ENCODE measurements at places on chromosomes 12 and 14. TPM values are rescaled to one million over a fixed set of nuclear protein-coding genes. Genes with fewer than 3 reads are reported as not detected.

The TAS2R13 gene
- 0.48 TPM for total RNA-seq

The STAC3 gene
- total RNA-seq: 1.1 TPM

The HOXC9 gene
- 0.72 TPM for total RNA-seq

The RNASE2 gene
- total RNA-seq: not detected

The PPFIA2 gene
- 0.48 TPM for total RNA-seq

The TBX3 gene
- 3.6 TPM for total RNA-seq

The BDKRB2 gene
- 0.64 TPM for total RNA-seq

The GPHB5 gene
- not detected for total RNA-seq

The SLCO1B1 gene
- total RNA-seq: not detected

The VRTN gene
- not detected for total RNA-seq

The KRT79 gene
- 0.21 TPM for total RNA-seq

The LPAR5 gene
- total RNA-seq: 2.3 TPM

The PPP1R1A gene
- total RNA-seq: not detected

The DPPA3 gene
- not detected for total RNA-seq

The OLR1 gene
- under 0.01 TPM for total RNA-seq

The PRICKLE1 gene
- total RNA-seq: 0.43 TPM

The TMEM52B gene
- total RNA-seq: not detected

The GPR84 gene
- not detected for total RNA-seq

The PAPOLA gene
- 57.6 TPM for total RNA-seq

The TBX5 gene
- not detected for total RNA-seq

The RPS6KL1 gene
- 1.7 TPM for total RNA-seq

The RNASE3 gene
- not detected for total RNA-seq

The CAPZA3 gene
- 0.24 TPM for total RNA-seq

The NRXN3 gene
- 0.24 TPM for total RNA-seq

The TBC1D30 gene
- total RNA-seq: 4.0 TPM

The PTPN21 gene
- 4.7 TPM for total RNA-seq

The ACSS3 gene
- total RNA-seq: 2.9 TPM

The PKP2 gene
- total RNA-seq: 61.4 TPM

The TAS2R10 gene
- 0.24 TPM for total RNA-seq

The STAT2 gene
- 88.7 TPM for total RNA-seq

The FITM1 gene
- total RNA-seq: 0.24 TPM

The DDIT3 gene
- total RNA-seq: 75.9 TPM

The INHBE gene
- 0.96 TPM for total RNA-seq

The TTC7B gene
- 3.2 TPM for total RNA-seq

The SDSL gene
- total RNA-seq: 4.8 TPM

The ASB2 gene
- total RNA-seq: under 0.01 TPM

The GYS2 gene
- not detected for total RNA-seq

The SLCO1C1 gene
- not detected for total RNA-seq

The KRT3 gene
- total RNA-seq: not detected

The RNASE7 gene
- total RNA-seq: 36.1 TPM

The GARIN6 gene
- not detected for total RNA-seq

The PLEKHG7 gene
- total RNA-seq: not detected

The PLEKHH1 gene
- total RNA-seq: 2.9 TPM

The CCDC197 gene
- not detected for total RNA-seq

The LRIG3 gene
- total RNA-seq: 97.8 TPM

The GALNT8 gene
- not detected for total RNA-seq

The LUM gene
- total RNA-seq: 0.21 TPM

The CCDC38 gene
- total RNA-seq: not detected

The RDH5 gene
- total RNA-seq: 1.2 TPM

The PTGER2 gene
- total RNA-seq: not detected

The RTL1 gene
- not detected for total RNA-seq

The TMEM253 gene
- total RNA-seq: 0.24 TPM

The CPNE6 gene
- not detected for total RNA-seq

The NFE2 gene
- total RNA-seq: under 0.01 TPM

All from tracheal epithelial cell (primary cell).